ENCODE measurements at places on chromosomes 7 and 10.

- DNase-seq: no peak
Measured at GRCh38 chr10:116798859-116799258, 50.4 kb upstream of the ENO4 start.

- DNase-seq: no peak
Measured at GRCh38 chr7:157434701-157435100, 97.9 kb downstream of the DNAJB6 start.

- DNase-seq: peak; percentile 94
Measured at GRCh38 chr7:135678612-135679575, 16.6 kb downstream of the STMP1 start.

DNA sequence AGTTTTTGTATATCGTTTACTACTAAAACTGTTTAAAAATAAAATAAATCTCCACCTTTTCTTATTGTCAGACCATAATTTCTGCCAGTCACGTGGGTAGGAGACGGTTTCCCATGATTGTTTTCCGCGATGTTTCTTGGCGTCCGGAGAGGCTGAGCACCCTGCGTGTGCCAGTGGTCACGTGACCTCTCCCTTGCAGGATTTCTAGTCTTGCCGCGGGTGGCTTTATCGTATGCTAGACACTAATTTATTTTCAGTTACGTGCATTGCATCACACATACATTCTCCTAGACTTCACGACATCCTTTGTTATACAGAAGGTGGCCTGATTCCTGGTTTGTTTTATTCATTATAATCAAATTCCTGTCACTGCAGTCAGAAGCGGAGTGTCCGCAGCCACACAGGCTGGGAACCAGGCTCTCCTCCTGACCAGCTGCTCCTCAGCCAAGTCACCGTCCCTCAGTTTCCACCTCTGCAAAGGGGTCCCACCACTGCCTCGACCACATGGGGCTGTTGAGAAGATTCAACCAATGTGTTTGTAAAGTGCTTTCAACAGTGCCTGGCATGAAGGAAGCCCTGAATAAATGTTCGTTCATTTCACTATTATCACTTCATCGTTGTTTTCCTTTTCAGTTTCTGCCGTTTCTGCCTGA lies 203.2 kb upstream of the PPP2R2D start:
- no peak for DNase-seq

GRCh38 chr7:102412548-102412947 lies 16.4 kb downstream of the PRKRIP1 start:
- peak; percentile 61 for DNase-seq

GRCh38 chr7:143229054-143229790 lies 7.4 kb downstream of the TAS2R40 start:
- no peak for DNase-seq

- DNase-seq: peak; percentile 75
Measured at GRCh38 chr10:99854860-99855259, 72.4 kb downstream of the ABCC2 start.

- DNase-seq: no peak
Measured at GRCh38 chr10:133216776-133217175, 13.2 kb upstream of the UTF1 start.

- DNase-seq: peak; percentile 25
Measured at GRCh38 chr10:84356928-84357327, 28.5 kb downstream of the CCSER2 start.

DNA sequence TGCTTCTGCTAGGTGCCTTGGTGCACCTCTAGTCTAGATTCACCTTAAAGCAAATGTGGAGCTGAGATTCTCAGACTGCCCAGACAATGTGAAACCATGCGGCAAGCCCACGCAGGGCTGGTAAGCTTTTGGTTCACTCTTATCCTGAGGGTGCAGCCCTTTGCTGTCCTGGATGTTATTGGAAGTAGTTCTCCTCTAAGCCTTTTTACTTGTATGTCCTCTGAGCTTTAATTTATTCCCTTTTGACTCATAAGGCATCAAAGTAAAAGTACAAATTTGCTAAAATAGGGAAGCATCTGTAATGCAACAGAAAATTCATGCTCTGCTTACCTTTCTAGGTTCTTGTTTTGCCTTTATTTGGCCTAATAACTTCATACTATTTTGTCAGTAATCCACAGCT lies 186.8 kb downstream of the MACC1 start:
- DNase-seq: peak; percentile 15

DNA sequence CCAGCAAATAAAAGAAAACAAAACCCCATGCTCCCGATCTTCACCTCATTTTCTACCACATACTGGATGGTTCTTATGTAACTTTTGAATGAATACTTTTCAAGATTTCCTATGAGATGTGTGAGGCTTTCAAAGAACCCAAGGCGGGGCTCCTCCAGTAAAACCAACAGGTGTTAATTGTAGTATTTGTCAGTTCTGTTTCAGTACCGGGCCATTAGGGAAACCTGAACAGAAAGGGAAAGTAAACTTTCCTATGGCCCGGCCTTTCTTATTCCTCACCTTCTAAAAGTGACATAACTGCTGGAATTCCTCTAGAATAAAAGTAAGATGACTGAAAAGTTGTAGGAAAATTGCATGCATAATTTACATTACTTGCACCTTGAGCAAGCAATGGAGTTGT lies 672.9 kb downstream of the MAGI2 start:
- no peak for DNase-seq

DNA sequence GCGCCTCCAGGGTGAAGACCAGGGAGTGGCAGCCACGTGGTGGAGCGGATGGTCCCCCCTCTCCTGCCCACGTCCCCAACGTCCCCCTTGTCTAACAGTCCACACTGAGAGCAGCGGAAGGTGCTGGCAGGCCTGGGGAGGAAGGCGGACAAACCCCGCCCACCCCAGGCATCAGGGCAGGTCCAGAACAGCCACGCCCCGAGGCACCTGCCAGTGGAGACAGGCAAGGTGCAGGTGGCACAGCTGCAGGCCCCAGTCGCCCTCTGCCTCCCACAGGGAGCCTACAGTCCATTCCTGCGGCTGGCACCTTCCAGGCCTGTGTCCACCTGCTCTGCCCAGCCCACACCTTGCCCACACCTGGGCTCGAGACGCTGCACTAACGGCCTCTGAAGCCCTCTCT lies 24.9 kb downstream of the CYP2W1 start:
- no peak for DNase-seq

DNA sequence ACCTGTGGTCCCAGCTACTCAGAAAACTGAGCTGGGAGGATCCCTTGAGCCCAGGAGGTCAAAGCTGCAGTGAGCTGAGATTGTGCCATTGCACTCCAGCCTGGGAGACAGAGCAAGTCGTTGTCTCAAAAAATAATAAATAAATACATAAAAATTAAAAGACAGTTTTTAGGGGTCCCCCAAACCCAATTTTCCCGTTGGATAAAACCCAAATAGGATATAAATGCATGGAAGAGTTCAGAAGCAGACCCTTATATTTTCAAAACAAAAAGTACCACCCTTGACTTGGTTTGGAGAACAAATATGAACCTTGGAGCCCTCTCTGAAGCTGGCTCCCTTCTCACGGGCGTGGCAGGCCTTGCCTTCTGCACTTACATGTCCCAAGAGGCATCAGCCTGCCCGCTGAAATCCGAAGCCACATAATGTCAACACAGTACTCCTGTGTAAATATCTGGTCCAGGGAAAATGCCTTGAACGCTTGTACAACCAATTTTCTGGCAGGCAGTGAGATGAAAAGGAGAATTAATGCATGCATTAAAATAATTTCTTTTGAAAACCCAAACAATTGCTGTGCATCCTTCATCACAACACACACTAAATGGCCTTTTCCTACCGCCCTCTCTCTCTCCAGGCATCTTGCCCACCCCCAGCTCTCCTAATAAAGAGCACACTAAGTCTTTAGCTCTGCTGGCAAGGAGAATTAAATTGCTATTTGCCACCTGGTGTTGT lies 46.4 kb upstream of the PARD3 start:
- peak; percentile 24 for DNase-seq

- DNase-seq: no peak
Measured at GRCh38 chr10:103703941-103704919, 151.1 kb downstream of the SH3PXD2A start.

DNA sequence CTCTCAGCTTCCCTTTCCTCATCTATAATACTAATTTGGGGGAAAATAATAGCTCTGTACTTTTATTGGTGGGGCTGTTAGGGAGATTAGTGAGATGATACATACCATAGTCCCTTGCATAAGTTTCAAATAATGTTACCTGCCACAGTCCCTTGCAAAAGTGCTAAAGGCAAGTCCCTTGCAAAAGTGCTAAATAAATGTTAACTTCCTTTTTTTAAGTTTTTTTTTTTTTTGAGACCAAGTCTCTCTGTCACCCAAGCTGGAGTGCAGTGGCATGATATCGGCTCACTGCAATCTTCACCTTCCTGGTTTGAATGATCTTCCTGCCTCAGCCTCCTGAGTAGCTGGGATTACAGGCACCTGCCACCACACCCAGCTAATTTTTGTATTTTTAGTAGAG lies 43.4 kb upstream of the SRGN start:
- no peak for DNase-seq

- DNase-seq: no peak
Measured at GRCh38 chr10:129883626-129884397, 80.3 kb downstream of the EBF3 start.

GRCh38 chr7:81616951-81617350 lies 152.9 kb downstream of the HGF start:
- DNase-seq: peak; percentile 53

GRCh38 chr7:77913977-77914607 lies 115.5 kb downstream of the PHTF2 start:
- DNase-seq: peak; percentile 23

GRCh38 chr7:154953006-154953684 lies 49.8 kb downstream of the PAXIP1 start:
- peak; percentile 29 for DNase-seq

GRCh38 chr7:13604178-13604577 lies 385.3 kb downstream of the ETV1 start:
- DNase-seq: peak; percentile 20

DNA sequence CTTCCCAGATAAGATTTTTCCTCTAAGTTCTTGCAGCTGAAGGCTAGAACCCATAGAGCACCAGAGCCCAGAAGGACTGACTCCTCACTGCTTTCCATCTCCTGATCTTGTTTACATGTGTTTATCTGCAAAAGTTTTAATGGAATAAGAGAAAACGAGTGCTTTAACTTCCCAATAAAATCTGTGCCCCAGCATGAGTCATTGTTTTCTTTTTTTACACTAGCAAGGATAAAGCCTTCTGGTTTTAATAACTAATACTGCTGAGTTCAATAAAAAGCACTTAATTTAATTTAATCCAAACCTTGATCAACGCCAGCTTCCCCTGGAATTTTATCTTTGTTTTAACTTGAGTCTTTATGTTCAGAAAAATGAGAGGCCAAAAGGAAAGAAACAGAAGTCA lies 227.6 kb downstream of the HPSE2 start:
- no peak for DNase-seq

DNA sequence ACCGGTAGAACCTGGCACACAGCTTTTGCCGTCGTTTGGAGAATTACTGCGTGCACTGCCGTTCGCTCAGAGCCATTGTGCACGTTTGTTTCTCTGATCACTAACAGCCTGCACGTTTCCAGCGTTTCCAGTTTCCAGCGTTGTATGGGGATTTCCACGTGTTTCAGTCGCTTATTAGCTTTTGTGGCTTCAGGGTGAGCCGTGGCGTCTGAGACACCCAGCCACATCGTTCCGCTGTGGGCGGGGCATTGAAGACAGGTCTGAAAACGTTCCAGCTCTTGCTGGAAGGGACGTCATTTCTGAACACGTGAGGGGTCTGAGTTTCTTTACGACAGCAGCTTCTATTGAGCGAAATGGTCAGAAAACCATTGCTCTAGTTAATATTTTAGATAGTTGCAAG lies 164.8 kb downstream of the DNAJB6 start:
- no peak for DNase-seq

DNA sequence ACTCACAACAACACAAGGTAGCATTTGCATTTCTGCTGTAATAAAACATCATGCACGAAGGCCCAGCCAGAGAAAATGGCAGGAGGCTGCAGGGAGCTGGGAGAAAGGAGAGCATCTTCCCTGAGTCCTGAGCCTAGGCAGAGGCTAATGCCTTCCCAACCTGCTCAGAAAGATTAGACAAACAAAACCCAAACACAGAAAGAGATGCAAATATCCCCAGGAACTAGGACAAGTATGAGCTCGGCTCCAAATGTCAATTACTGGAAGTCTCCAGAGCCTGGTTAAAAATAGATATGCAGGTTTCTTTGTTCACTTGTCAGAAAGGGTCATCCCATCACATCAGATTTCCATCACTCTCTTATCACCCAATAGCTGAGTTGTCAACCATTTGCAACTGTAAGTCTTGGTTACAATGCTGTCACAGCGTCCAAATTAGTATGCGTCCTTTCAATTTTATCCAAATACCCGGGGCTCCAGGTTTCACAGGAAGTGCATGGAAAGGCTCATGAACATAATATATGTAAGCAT lies 316.5 kb upstream of the CELF2 start:
- DNase-seq: no peak

- peak; percentile 72 for DNase-seq
Measured at GRCh38 chr7:143345428-143345900, 17.0 kb downstream of the FAM131B start.

- DNase-seq: peak; percentile 48
Measured at GRCh38 chr7:83976302-83976701, 218.3 kb downstream of the SEMA3A start.

GRCh38 chr10:128463991-128464760 lies 338.0 kb upstream of the MKI67 start:
- peak; percentile 38 for DNase-seq

GRCh38 chr7:131108212-131108940 lies 219.3 kb upstream of the MKLN1 start:
- DNase-seq: peak; percentile 23

DNA sequence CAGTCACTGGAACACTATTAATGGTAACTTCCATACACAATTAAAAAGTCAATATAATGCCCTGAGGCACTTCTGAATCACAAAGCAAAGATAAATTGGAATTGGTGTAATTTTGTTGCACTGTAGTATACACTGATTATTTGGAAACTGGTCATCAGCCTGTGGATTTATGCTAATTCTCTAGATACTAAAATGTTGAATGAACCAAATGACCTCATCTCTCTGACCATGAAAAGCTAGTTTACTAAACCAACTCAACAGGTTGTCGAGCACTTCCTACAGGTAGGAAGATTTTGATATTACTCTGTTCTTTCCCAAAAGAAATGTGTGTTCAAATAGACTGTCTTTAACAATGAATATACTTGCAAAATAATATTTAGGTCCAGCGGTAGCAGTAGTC lies 5.3 kb downstream of the NRP1 start:
- no peak for DNase-seq

DNA sequence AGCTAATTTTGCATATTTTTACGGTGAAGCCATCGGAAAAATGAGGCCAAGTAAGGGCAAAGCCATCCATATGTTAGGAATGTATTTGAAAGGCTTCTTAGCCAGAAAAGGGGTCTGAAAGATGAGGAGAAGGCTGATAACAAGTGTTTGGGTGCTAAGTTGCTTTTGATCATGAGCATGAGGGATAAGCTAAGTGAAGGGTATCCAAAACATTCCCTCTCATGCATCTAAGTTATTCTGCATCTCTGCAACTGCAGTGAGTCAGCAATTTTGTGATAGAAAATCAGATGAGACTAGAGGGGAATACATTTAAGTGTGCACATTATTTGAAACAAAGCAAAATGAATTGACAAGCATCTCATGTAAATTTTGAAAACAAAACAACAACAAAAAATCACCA lies 282.8 kb downstream of the GPR158 start:
- peak; percentile 4 for DNase-seq
